ENCODE measurements at places on chromosomes 7 and 10.
A peak's percentile ranks its signal among the peaks of the same experiment; 100 is the strongest.

- DNase-seq: no peak
Measured at GRCh38 chr7:99340659-99341058, 15.0 kb downstream of the ARPC1A start.

DNA sequence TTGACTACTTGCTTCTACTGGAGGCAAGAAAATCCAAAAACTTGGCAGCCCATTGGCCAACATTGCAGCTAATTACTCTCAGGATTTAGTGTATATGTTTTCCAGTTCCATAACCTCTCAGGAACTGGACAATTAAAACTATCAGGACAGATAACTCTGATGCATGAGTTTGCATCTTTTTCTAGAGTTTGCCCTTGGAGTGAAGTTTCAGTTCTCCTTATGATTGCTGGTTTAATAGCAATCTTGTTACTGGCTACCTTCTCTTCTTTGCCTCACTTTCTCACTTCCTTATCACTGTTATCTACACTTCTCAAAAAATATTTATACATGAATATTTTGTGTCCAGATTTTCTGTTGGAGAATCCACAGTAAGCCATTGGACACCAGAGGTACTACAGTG, 735.9 kb downstream of the PCDH15 start:
- DNase-seq: no peak

- DNase-seq: no peak
Measured at GRCh38 chr7:133698127-133698526, 429.0 kb upstream of the LRGUK start.

DNA sequence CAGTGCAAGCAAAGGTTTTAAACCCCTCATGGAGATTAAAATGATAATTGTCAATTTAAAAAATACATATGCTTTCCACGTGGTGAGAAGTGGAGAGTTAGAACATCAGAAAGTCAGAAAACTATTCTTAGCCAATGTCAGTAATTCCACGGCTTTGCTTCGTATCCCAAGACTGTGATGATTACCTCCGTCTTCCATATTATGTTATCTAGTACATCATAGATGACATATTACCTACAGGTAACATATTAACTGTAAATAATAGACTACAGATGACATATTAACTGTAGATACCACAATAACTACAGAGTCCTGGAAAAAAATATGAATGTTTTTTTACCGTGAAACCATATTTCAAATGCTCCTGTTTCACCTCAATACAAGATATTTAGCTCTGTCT, 579.4 kb upstream of the PFKP start:
- no peak for DNase-seq

DNA sequence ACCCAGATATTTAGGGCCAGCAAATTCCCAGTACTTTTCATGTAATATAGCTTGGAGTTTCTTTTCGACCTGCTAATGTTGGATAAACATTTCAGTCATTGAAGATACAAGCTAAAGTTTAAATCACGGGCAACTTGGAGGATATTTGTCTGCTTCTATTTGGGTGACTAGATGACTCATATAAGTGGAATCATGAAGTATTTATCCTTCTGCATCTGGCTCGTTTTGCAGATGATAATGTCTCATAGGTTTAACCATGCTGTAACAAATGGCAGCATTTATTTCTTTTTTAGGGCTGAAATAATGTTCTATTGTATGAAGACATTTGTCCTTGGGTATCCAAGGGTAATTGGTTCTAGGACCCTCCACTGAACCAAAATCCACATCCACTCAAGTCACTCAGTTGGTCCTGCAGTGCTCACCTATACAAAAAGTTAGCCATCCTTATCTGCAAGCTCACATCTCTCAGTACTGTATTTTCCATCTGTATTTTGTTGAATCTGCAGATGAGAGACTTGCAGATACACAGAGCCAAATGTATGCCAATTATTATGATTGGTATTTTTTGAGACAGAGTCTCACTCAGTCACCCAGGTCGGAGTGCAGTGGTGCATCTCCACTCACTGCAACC, 187.2 kb upstream of the CSTF2T start:
- DNase-seq: no peak

DNA sequence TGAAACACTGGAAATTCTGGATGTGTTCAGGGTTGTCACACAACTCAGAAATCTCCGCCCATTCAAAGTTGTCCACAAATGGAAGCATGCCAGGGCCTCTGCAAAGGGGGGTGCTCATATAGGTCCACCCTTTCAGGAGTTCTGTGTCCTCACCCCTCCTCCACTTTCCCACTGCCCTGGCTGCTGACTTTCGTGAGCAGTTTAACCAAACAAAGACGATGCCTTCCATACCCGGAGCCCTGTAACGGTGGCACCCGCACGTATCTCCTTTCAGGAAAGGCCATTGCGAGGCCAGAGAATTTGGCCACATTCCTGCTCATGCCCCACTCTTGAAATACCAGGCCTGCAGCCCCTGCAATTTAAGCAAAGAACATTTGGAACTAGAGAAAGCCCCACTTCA, 1.4 kb downstream of the CPXM2 start:
- no peak for DNase-seq

DNA sequence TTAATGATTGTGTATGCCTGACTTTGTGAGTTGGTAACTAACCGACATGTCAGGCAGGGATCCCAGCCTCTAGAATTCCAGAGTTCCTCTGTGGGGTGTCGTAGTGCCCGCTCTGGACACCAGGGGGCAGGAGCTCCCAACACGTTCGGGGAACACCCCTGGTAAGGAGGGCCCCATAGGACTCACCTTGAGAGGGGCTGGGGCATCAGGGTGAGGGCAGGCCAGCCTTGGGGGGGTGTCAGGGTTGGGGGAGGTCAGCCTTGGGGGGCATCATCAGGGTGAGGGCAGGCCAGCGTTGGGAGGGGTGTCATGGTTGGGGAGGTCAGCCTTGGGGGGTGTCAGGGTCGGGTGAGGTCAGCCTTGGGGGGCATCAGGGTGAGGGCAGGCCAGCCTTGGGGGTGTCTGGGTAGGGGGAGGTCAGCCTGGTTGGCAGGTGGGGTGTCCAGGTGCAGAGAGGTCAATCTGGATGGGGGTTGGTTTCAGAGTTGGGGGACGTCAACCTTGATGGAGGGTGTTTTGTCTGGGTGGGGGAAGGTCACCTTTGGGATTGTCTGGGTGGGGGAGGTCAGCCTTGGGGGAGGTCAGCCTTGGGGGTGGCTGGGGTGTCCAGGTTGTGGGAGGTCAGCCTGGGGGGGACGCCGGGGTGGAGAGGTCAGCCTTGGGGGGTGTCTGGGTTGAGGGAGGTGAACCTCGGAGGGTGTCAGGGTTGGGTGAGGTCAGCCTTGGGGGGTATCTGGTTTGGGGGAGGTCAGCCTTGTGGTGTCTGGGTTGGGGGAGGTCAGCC, 45.6 kb upstream of the SUN1 start:
- peak; percentile 27 for DNase-seq

- DNase-seq: no peak
Measured at GRCh38 chr10:124997306-124997705, 55.4 kb downstream of the ZRANB1 start.

DNA sequence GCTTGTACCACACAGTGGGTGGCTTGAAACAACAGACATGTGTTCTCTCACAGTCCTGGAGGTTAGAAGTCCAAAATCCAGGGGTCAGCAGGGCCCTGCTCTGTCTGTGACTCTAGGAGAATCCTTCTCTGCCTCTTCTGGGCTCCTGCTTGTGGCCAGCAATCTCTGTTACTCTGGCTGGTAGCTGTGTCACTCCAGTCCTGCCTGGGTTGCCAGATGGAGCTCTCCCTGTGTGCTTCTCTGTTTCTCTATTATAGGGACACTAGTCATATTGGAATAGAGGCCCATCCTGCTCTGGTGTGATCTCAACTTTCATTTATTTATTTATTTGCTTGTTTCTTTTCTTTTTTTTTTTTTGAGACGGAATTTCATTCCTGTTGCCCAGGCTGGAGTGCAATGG, 276.6 kb upstream of the GALNT17 start:
- DNase-seq: no peak

DNA sequence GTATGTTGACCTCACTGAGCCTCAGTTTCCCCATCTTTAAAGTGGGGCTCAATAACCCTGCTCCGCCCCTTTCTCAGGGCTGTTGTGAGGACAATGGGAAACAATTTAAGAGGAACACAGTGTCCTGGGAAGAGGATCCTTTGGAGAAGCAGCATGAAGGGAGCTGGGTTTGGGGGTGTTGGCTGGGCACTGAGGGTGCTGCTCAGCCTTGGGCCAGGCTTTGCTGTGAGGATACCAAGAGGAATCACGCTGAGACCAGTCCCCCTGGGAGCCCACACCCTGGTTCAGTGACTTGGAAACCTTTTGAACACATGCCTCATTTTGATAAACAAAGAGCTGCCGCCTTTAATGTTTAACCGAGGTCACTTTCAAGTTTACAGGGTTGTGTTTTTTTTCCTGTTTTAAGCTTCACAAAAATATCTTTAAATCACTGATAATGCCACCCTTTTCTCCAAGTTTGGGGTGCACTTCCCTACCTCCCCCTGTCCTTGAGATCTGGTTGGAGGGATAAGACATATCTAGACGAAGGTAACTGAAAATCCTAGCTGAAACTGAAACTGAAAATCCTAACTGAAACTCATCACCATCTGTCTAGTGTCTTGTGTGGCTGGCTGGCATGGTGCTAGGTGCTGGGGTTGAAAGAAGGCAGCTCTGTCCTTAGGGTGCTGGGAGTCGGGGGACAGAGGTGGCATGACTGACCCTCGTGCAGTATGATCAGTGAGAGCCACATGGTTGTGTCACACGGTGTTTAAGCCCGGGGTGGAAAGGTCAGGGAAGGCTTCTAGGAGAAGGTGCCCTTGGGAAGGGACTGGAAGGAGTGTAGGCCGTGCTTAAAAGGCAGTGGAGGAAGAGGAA, 27.7 kb downstream of the ZNF775 start:
- no peak for DNase-seq

- peak; percentile 77 for DNase-seq
Measured at GRCh38 chr10:75404815-75405597, 3.4 kb upstream of the ZNF503 start.

GRCh38 chr10:60209874-60210570, 179.7 kb downstream of the ANK3 start:
- DNase-seq: no peak

DNA sequence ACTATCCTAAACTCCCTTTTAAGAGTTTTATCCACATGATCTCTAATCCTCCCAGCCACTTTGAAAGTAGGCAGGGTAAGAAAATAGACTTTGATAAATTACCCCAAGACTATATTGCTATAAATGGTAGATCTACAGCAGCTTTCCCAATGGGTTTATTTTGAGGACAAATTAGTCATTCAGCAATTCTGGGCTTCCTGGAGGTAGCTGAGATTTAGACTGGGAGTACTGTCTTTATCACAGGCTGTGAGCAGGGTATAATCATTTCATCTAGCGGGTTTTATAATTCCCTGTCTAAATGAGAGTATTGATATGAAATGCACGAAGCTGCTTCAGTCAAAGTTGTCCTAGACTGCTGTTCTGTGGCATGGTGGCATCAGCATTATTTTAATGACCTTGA, 279.4 kb downstream of the SORCS3 start:
- no peak for DNase-seq

Measured in NCI-H1417 (cell line).